ENCODE measurements at places on chromosomes 6 and 20. TPM values are rescaled to one million over a fixed set of nuclear protein-coding genes. Genes with fewer than 3 reads are reported as not detected.

PPP1R18 gene
- total RNA-seq = 44.4 TPM

LY6G6F gene
- not detected for total RNA-seq

OR2B3 gene
- not detected for total RNA-seq

CRIP3 gene
- total RNA-seq = 0.26 TPM

POU3F2 gene
- not detected for total RNA-seq

PTPRT gene
- total RNA-seq = not detected

OXT gene
- not detected for total RNA-seq

PDE7B gene
- total RNA-seq = 22.1 TPM

TNF gene
- total RNA-seq = not detected

UST gene
- 19.5 TPM for total RNA-seq
